Activated B cell treated with CpG ODN at 0.5 μM for 24 hours (primary cell): ENCODE measurements at places on chromosomes 12 and 14. TPM values are rescaled to one million over a fixed set of nuclear protein-coding genes. Genes with fewer than 3 reads are reported as not detected.

The PTPN6 gene
- total RNA-seq, result 371 and 393 TPM in 2 replicates

The LALBA gene
- not detected in 2 replicates for total RNA-seq

The ST8SIA1 gene
- 0.31 TPM in 1 of 2 replicates, not detected in the other for total RNA-seq

The PRB2 gene
- not detected in 2 replicates for total RNA-seq

The ASCL1 gene
- total RNA-seq, result 0.07 TPM in 1 of 2 replicates, not detected in the other

The ATG2B gene
- 19.4 and 21.0 TPM in 2 replicates for total RNA-seq

The LIMA1 gene
- total RNA-seq, result 5.7 and 6.7 TPM in 2 replicates

The SMCO3 gene
- not detected in 2 replicates for total RNA-seq
